ENCODE measurements at places on chromosomes 7 and 10.

DNA sequence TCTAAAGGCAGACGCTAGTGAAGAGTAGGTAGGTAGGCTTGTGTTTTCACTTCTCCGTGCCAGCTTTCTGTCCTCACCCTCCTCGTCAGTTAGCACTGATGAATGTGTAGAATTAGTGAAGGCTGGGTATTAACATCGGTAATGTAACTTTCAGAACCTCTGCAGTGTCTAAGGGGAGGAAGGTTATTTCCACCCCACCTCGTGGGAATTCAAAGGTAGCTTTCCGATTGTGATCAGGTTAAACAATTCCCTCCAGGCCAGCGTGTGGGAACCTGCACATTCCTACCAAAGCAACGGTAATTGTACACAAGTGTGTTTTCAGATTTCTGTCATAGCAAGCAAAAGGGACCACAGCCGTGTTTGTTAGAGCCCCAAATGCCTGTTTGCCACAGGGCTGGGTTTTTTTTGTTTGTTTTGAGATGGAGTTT lies 405.0 kb upstream of the GALNT17 start:
- DNase-seq, result no peak
- no peak overlapping the region for H3K4me3 ChIP-seq
- no peak overlapping the region for H3K27ac ChIP-seq
- no peaks in the 10 kb centered on the region for H3K36me3 ChIP-seq
- H3K27me3 ChIP-seq, result no peaks in the 10 kb centered on the region

DNA sequence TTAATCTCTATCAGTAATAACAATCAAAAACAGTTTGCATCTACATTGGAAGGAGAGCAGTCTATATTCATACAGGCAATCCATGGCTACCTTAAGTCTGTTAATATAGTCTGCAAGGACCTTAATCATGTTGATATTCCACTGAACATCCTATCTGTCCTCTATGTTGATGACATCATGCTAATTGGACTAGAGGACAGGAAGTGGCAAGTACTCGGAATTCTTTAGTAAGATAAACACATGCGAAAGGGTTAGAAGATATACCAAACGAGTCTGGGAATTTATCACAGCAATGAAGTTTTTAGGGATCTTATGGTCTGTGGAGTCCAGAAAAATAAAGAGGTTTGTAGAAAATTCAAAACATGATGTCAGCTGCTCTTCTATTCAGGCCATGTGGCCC lies 11.3 kb upstream of the SAMD9L start:
- H3K4me1 ChIP-seq, result peaks cover 12% of the 10 kb centered on the region
- no peak overlapping the region for H3K27ac ChIP-seq
- no peak overlapping the region for H3K4me3 ChIP-seq
- no peak for DNase-seq
- H3K27me3 ChIP-seq, result no peaks in the 10 kb centered on the region

- DNase-seq, result no peak
- no peaks in the 10 kb centered on the region for H3K27me3 ChIP-seq
- no peaks in the 10 kb centered on the region for H3K36me3 ChIP-seq
These were observed 37.8 kb upstream of the EN2 start for GRCh38 chr7:155420116-155420515.

GRCh38 chr7:125257617-125258016 lies 328.0 kb upstream of the POT1 start:
- DNase-seq, result no peak
- H3K4me1 ChIP-seq, result no peaks in the 10 kb centered on the region
- no peak overlapping the region for H3K27ac ChIP-seq
- H3K36me3 ChIP-seq, result no peaks in the 10 kb centered on the region

- DNase-seq, result no peak
- H3K36me3 ChIP-seq, result no peaks in the 10 kb centered on the region
- H3K27me3 ChIP-seq, result peaks cover 17% of the 10 kb centered on the region
- H3K4me3 ChIP-seq, result no peak overlapping the region
These were observed 243.9 kb downstream of the REEP3 start for GRCh38 chr10:63765126-63765525.

DNA sequence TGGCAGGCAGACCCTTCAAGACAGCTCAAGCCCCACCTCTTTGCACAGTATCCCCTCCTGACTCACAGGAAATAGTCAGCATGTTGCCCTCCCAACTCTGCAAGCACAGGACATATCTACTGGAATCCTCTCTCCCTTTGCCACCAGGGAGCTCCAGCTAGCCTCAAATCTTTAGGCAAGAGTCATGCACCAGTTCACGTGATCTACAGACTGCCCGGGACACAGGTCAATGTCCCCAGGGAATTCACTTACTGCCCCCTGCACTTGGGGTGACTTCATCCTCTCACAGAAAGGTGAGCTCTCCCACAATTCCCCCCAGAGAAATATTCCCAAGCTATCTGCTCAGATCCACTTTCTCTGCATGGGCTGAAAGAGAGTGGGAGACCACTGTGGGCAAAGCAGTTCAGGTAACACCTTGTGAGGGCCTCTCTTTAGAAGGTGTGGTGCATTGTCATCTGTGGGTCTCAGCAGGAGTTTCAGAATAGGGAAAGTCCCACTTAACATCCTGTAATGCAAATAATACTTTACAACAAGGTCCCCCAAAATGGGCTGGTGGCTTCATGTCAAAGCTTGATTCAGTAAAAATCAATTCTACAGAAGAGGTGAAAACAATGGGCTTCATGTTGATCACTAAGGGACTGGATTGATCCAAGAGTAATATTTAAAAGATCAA lies 129.9 kb downstream of the NOC3L start:
- H3K4me3 ChIP-seq, result no peak overlapping the region
- H3K27me3 ChIP-seq, result peaks cover 10% of the 10 kb centered on the region

GRCh38 chr7:92279396-92280031 lies 33.7 kb downstream of the ANKIB1 start:
- H3K27ac ChIP-seq, result no peak overlapping the region
- H3K36me3 ChIP-seq, result peaks cover 43% of the 10 kb centered on the region
- no peak for DNase-seq
- H3K27me3 ChIP-seq, result no peaks in the 10 kb centered on the region
- peaks cover 4% of the 10 kb centered on the region for H3K4me1 ChIP-seq

DNA sequence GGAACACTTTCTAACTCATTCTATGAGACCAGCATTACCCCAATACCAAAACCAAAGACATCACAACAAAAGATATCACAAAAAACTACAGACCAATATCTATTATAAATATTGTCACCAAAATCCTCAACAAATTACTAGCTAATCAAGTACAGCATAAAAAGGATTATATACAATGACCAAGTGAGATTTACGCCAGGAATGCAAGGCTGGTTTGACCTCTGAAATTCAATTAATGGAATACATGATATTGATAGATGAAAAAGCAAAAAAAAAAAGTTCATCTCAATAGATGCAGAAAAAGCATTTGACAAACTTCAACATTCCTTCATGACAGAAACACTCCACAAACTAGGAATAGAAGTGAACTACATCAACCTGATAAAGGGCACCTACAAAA lies 175.3 kb downstream of the LCOR start:
- no peak overlapping the region for H3K4me3 ChIP-seq
- H3K4me1 ChIP-seq, result no peaks in the 10 kb centered on the region
- H3K27me3 ChIP-seq, result peaks cover 3% of the 10 kb centered on the region
- H3K27ac ChIP-seq, result no peak overlapping the region
- H3K36me3 ChIP-seq, result peaks cover 8% of the 10 kb centered on the region

DNA sequence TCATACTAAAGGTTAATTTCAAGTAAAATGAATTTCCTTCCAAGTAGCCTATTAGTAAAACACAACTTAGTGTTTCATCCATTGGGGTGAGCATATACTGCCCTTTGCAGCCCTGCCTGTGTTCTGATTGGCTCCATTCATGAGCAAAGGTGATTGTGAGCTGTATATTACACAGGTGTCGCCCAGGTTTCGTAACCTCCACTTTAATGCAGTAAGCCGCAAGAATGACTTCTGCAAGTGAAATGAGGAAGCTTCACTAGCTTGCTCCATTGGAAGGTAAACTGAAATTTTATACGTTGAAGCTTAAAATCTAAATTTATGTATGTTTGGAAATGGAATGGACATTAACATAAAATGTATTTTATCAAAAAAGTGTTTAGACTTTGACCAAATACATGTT lies 24.4 kb downstream of the MTURN start:
- no peak overlapping the region for H3K4me3 ChIP-seq
- H3K27ac ChIP-seq, result no peak overlapping the region
- no peak for DNase-seq
- peaks cover 47% of the 10 kb centered on the region for H3K4me1 ChIP-seq
- no peaks in the 10 kb centered on the region for H3K27me3 ChIP-seq

GRCh38 chr10:53396876-53397275 lies 624.3 kb upstream of the MBL2 start:
- DNase-seq, result no peak
- no peak overlapping the region for H3K27ac ChIP-seq
- no peaks in the 10 kb centered on the region for H3K27me3 ChIP-seq
- H3K36me3 ChIP-seq, result no peaks in the 10 kb centered on the region

GRCh38 chr10:95655571-95656290 lies 780 bp downstream of the ALDH18A1 start:
- peaks cover 33% of the 10 kb centered on the region for H3K36me3 ChIP-seq
- H3K4me3 ChIP-seq, result peak overlapping the region; percentile 99
- H3K27me3 ChIP-seq, result no peaks in the 10 kb centered on the region
- DNase-seq, result peak; percentile 21
- H3K27ac ChIP-seq, result peak overlapping the region; percentile 2

DNA sequence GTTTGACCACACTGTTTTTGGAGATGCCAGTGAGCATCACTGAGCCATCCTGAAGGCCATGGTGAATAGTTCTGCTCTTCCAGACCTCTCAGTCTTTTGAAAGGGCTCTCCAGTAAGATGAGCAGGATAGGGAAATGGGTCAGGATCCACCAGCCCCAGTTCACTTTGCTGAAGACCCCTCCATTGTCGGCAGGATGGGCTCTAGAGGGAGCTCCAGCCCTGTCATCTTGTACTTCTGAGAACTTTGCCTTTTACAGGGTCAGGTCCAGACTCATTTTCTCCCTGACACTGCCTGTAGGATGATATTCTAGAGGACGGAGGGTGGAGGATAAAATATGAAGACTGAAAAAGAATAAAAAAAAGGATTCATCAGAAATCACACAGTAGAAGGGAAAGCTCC lies 13.1 kb downstream of the LHFPL3 start:
- no peak overlapping the region for H3K4me3 ChIP-seq
- no peaks in the 10 kb centered on the region for H3K27me3 ChIP-seq
- no peak for DNase-seq
- no peaks in the 10 kb centered on the region for H3K36me3 ChIP-seq
- H3K27ac ChIP-seq, result no peak overlapping the region
- no peaks in the 10 kb centered on the region for H3K4me1 ChIP-seq

DNA sequence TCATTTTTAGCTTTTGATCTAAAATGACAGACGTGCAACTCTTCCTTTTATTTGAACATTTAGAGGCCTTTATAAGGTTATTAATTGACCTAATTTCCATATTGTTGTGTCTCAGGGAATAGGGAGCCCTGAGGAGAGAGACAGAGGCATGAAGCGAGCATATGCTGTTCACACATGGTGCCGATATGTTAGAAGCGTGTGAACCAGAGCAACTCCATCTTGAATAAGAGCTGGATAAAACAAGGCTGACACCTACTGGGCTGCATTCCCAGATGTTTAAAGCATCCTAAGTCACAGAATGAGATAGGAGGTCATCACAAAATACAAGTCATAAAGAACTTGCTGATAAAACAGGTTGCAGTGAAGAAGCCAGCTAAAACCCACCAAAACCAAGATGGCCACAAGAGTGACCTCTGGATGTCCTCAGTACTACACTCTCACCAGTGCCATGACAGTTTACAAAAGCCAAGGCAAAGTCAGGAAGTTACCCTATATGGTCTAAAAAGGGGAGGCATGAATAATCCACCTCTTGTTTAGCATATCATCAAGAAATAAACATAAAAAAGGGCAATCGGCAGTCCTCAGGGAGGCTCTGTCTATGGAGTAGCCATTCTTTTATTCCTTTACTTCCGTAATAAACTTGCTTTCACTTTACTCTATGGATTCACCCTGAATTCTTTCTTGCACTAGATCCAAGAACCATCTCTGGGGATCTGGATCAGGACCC lies 80.1 kb downstream of the SEC61G start:
- H3K4me1 ChIP-seq, result no peaks in the 10 kb centered on the region
- no peaks in the 10 kb centered on the region for H3K27me3 ChIP-seq
- H3K4me3 ChIP-seq, result no peak overlapping the region
- no peaks in the 10 kb centered on the region for H3K36me3 ChIP-seq
- no peak overlapping the region for H3K27ac ChIP-seq
- DNase-seq, result no peak

GRCh38 chr10:132266594-132267161 lies 41.1 kb downstream of the STK32C start:
- no peak overlapping the region for H3K27ac ChIP-seq
- no peaks in the 10 kb centered on the region for H3K27me3 ChIP-seq
- peaks cover 13% of the 10 kb centered on the region for H3K4me1 ChIP-seq
- H3K36me3 ChIP-seq, result no peaks in the 10 kb centered on the region

- no peak for DNase-seq
- no peak overlapping the region for H3K27ac ChIP-seq
- H3K4me1 ChIP-seq, result no peaks in the 10 kb centered on the region
- no peaks in the 10 kb centered on the region for H3K27me3 ChIP-seq
These were observed 33.2 kb downstream of the MAD1L1 start for GRCh38 chr7:2199528-2199927.

DNA sequence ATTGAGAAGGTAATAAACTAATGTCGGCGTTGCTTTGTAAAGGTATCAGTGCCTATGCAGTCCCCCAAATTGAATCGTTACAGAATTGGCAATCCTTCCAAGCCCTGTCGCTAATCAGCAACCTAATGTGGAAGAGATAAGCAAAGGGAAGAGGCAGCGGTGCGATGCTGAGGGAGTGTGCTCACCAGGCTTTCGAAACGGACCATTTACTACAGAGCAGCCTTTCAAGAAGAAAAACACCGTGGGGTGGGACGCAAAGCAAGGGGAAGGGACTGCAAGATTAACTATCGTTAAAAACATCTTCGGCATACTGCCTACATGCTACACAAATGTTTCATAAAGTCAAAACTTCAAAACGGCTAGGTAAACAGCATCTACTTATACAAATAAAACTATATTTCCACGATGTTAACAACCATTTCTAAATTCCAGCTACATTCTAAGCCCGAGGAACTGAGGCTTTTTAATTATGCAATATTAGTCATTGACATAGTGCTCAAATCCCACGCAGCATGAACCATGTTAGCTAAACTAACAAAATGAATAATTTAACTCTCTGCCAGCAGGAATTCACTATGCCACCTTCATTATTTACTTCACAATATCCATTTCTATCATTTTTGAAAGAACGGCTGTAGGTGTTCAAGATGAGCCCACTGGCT lies 85.2 kb downstream of the CHCHD3 start:
- no peak overlapping the region for H3K4me3 ChIP-seq
- H3K36me3 ChIP-seq, result peaks cover 2% of the 10 kb centered on the region
- no peak for DNase-seq
- H3K27me3 ChIP-seq, result no peaks in the 10 kb centered on the region
- H3K4me1 ChIP-seq, result no peaks in the 10 kb centered on the region

- no peak overlapping the region for H3K4me3 ChIP-seq
- peaks cover 31% of the 10 kb centered on the region for H3K4me1 ChIP-seq
- no peaks in the 10 kb centered on the region for H3K27me3 ChIP-seq
- peaks cover 37% of the 10 kb centered on the region for H3K36me3 ChIP-seq
- DNase-seq, result no peak
These were observed 14.7 kb downstream of the WDR37 start for GRCh38 chr10:1070919-1071318.

DNA sequence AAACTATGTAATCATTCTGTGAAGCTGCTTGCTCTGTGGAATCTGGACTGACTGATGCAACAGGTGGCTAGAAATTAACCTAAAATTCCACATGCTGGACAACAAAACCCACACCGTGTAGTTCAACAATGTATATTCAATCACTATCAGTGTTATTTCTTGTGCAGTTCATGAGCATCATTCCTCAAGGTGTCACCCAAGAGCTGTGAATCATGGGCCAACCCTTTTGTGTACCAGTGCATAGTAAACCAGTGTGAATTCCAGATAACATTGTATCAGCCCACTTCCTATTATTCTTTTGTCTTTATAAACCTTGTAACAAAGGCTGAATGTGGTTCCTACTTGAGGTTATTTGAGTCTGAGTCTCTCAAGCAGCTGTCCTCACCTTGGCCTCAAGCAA lies 905.2 kb upstream of the ZNF722 start:
- H3K27me3 ChIP-seq, result no peaks in the 10 kb centered on the region
- H3K36me3 ChIP-seq, result no peaks in the 10 kb centered on the region
- no peak overlapping the region for H3K27ac ChIP-seq
- DNase-seq, result no peak
